ENCODE measurements at places on chromosomes 13 and 19.

GRCh38 chr19:51156710-51157109 is 14.6 kb downstream of the SIGLEC7 start:
- DNase-seq: no peak

- no peak for DNase-seq
Observed at GRCh38 chr13:31912647-31913401, 118.8 kb upstream of the FRY start.

DNA sequence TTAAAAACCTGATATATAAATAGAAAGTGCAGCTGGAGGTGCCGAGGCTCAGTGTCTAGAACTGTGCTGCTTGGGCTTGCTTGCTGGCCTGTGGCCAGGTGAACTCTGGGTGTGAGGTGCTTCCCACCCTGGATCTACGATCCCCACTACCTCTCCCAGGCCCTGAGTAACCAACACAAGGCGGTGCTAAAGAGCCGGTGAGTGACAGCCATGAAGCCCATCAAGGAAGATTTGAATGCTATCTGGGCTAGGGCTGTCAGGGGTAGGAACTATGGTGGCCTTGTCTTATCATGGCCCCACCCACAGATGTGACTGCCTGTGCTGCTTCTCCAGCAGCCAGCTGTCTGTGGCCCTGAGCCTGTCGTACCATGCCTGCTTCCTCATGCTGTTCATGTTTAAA is 25.6 kb upstream of the ZNF91 start:
- no peak for DNase-seq

- no peak for DNase-seq
Observed at GRCh38 chr13:107289540-107289939, 721.6 kb upstream of the ARGLU1 start.

GRCh38 chr13:25490236-25490635 is 118.5 kb downstream of the ATP8A2 start:
- no peak for DNase-seq

GRCh38 chr13:106534639-106535551 is 567 bp downstream of the EFNB2 start:
- DNase-seq: peak; percentile 9

DNA sequence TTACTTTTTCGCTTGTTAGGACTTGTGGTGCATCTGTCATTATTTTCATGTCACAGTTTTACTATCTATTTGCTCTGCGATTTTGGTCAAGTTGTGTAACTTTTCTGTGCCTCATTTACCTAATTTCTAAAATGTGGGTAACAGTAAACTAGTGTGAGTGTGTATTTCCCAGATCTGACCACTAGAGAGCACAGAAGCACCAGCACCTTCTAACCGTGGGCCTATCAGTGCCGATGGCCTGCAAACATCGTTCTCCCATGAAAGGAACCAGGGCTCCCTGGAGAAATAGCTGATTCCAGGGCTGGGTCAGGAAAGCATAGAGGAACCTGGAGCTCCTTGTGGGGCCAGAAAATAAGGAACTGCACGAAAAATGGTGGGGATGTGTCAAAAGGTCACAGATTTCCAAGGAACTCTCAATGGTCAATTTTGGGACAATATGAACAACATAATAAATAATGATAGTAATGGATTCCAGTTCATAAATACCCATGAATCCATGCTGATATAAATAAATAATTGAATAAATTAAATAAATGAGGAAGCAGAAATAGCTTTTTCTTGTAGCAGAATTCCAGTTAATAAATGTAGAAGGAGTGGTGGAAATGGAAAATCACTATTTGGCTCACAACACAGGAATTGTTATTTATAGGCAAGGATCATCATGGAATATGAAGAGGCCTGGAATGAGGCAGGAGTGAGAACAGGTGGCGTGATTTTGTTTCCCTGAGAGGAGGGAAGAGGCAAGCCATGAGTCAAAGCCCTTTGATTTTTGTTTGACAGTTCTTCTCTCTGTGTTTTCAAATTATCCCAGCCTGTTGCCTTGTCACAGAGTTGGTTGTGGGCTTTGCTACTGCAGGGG is 31.1 kb downstream of the CEACAM8 start:
- DNase-seq: no peak

- no peak for DNase-seq
Observed at GRCh38 chr19:36838784-36839324, 667 bp upstream of the ZNF790 start.

DNA sequence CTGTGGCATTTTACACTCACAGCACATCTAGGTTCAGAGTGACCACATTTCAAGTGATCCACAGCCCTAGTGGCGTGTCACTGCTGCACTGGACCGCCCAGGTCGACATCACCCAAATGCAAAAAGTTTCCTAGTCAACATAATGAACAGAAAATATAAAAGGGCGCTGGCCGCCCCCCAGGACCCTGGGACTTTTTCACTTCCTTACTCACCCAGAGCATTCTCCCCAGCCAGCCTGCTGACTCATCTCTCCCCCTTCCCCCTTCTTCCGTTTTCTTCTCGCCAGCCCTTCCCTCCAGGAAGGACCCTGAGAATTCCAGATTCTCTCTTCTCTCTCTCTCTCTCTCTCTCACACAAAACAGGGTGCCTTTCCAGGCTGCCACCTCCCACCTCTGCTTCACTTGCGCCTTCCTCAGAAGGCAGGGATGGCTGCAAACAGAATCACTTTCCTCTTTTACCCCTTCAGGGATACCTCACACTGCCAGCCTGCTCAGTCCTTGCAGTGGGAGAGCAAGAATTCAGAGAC is 21.0 kb upstream of the GRWD1 start:
- DNase-seq: no peak

DNA sequence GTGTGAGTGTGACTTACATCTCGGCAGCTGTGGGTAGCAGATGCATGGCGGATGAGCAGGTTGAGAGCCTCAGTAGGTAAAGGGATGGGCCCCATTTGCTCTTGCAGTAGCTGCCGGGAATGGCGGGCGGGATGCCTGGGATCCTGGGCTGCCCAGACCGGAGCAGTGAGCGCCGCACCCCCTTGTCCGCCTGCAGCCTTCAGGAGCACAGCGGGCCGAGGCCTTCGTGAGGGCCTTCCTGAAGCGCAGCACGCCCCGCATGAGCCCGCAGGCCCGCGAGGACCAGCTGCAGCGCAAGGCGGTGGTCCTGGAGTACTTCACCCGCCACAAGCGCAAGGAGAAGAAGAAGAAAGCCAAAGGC is 4.1 kb downstream of the POP4 start:
- no peak for DNase-seq

All from immature natural killer cell (primary cell).